ENCODE measurements at places on chromosomes 2 and 18. TPM values are rescaled to one million over a fixed set of nuclear protein-coding genes. Genes with fewer than 3 reads are reported as not detected.

Gene MCFD2
- 61.5 TPM for polyA plus RNA-seq

Gene PTPRN
- 72.2 TPM for polyA plus RNA-seq

Gene OTOF
- polyA plus RNA-seq: 6.6 TPM

Gene CGREF1
- polyA plus RNA-seq: 55.3 TPM

Gene ITSN2
- polyA plus RNA-seq: 21.0 TPM

Gene PLCD4
- 12.8 TPM for polyA plus RNA-seq

Gene C2orf92
- polyA plus RNA-seq: 23.2 TPM

Gene SLC19A3
- 4.2 TPM for polyA plus RNA-seq

Gene UGT1A10
- not detected for polyA plus RNA-seq

Gene FSIP2
- 1.2 TPM for polyA plus RNA-seq

Gene RAB27B
- 13.6 TPM for polyA plus RNA-seq

Gene REG1B
- polyA plus RNA-seq: not detected

Gene CAPN10
- polyA plus RNA-seq: 50.8 TPM

Gene SERPINB5
- polyA plus RNA-seq: not detected

Gene AP1S3
- 4.8 TPM for polyA plus RNA-seq

Gene MATN3
- 3.9 TPM for polyA plus RNA-seq

Data from spinal cord (tissue), 10 donors.